SK-N-SH treated with all-trans-retinoic acid at 6 μM for 48 hours (cell line): ENCODE measurements at places on chromosomes 1 and 21.

- no peak for ATAC-seq
Observed at GRCh38 chr1:175385316-175385715, 192.7 kb upstream of the KIAA0040 start.

- ATAC-seq, result no peak
Observed at GRCh38 chr1:183892351-183892793, 87.5 kb downstream of the RGL1 start.

DNA sequence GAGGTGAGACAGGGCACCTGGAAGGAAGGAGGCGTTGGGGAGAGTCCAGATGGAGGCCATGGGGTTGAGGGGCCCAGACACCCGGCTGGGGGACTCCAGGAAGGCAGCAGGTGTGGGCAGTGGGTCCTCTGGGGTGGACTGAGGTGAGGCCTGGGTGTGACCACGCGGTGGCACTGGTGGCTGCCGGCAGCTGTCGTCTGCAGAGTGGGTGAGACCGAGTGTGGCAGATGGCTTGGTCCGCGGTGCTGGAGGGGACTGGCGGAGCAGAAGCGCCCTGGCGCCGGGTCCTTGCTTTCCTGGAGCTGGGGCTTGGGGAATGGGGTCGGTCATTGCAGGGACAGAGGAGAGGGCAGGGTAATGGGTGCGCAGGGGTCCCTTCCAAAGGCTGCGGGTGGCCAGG lies 12.5 kb downstream of the AGRN start:
- peak; percentile 25 for ATAC-seq

GRCh38 chr1:65431111-65431705 lies 10.7 kb downstream of the LEPR start:
- ATAC-seq, result peak; percentile 67; the same call in 2 of the 3 replicates

DNA sequence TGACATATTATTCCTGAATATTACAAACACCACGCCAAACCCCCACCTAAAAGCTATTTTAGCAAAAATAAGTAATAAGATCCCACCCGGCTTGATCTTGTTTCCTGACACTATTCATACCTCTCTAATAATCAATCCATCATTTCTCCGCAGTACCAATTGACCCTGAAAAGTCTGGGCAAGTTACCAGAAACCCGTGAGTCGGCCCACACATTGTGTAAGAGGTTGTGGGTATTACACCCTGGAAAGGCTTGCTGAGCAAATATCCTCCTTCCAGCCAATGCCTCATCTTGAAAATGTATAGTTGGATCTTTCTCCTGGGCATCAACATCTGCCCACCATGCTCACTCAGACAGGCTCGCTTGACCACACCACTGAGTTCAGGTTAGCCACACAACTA lies 451.0 kb downstream of the TTLL7 start:
- no peak for ATAC-seq

- no peak for ATAC-seq
Observed at GRCh38 chr1:197976368-197976767, 59.2 kb downstream of the LHX9 start.

- ATAC-seq, result no peak
Observed at GRCh38 chr1:227869851-227870305, 54.4 kb downstream of the PRSS38 start.

- no peak for ATAC-seq
Observed at GRCh38 chr1:193614817-193615216, 428.4 kb upstream of the B3GALT2 start.

DNA sequence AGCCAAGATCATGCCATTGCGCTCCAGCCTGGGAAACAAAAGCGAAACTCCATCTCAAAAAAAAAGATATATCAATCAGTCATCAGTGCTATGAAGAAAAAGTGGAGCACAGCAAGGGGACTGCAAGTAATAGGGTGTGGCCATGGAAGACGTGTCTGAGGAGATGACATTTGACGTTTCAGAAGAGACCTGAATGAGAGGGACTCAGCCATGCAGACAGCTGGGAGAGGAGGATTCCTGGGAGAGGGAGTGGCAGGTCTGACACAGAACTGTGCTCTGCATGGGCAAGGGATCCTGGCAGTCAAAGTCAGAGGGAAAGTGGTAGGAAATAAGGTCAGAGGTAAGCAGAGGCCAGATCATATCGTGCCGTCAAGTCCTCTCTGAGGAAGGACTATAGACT lies 3.3 kb downstream of the LAX1 start:
- no peak for ATAC-seq

DNA sequence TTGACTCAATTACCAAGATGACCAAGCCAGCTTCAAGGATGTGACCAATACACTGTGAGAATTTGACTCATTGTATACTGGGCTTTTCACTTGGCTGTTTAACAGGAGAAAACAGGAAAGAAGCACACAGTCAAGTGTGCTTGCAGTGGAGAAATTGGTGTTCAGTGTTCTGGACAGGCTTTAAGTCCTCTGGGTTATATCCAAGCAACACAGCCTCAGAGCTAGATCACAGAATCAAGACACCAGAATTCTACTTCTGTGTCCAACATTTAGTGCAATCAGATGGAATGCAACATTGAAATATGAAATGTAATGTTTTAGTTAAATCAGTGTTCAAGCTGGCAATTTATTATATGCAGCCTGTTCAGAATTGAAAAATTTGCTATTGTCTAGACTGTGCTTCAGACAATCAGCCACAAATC lies 694.4 kb downstream of the LTN1 start:
- ATAC-seq, result no peak

DNA sequence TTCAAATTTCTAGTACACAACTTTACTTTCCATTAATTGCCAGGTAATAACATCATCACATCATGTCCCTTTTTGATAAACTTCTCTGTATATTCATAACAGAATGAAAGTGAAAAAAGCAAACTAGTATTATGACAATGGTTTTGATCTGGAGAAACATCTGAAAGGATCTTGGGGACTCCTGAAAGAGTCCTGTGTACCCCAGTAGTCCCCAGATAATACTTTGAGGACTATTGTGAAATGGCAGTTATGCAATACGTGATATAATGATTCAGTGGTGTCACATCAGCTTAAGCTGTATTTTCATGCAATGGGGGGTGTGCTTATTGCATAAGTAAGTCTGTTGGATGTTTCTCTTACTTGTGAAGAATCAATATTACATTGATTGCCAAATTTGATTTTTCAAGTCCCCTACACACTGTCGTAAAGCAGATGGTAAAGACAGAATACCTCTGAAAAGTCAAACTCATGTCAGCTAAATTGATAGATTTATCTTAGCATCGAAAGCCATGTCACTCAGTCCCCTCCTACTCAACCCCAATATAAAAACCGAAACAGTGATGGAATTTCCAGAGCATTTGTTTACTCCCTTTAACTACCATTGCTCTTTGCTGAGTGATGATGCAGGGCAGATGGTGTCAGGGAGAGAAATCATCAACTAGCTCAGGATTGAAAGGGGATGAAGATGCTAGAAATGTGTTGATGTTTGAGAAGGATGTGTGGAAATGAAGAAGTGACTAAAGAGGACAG lies 146.7 kb upstream of the C1orf105 start:
- no peak for ATAC-seq

GRCh38 chr1:215631489-215631888 lies 64.4 kb downstream of the KCTD3 start:
- ATAC-seq, result peak; percentile 65

- ATAC-seq, result peak; percentile 38
Observed at GRCh38 chr1:241999026-241999425, at the start of gene MAP1LC3C. MAP1LC3C (minus strand) TSS chr1:241999098; CDS start chr1:241999008, 90 bp downstream.

DNA sequence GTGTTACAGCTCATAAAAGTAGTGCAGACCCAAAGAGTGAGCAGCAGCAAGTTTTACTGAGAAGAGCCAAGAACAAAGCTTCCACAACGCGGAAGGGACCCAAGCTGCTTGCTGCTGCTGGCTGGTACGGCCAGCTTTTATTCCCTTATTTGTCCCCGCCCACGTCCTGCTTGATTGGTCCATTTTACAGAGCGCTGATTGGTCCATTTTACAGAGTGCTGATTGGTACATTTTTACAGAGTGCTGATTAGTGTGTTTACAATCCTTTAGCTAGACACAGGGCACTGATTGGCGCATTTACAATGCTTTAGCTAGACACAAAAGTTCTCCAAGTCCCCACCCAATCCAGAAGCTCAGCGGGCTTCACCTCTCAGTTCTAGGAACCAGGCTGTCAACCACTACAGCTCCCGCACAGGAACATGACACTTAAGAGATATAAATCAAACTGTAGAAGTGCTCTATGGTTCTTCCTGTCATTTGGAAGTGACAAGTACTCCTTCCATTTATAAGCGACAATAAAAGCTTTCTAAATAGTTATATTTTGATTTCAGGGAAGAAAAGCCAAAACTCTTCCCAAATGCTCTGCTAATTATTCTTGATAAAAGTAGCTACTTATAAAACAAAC lies 28.5 kb downstream of the RNF115 start:
- ATAC-seq, result no peak

- peak; percentile 92 for ATAC-seq
Observed at GRCh38 chr1:93221913-93222312, 41.4 kb downstream of the CCDC18 start.

DNA sequence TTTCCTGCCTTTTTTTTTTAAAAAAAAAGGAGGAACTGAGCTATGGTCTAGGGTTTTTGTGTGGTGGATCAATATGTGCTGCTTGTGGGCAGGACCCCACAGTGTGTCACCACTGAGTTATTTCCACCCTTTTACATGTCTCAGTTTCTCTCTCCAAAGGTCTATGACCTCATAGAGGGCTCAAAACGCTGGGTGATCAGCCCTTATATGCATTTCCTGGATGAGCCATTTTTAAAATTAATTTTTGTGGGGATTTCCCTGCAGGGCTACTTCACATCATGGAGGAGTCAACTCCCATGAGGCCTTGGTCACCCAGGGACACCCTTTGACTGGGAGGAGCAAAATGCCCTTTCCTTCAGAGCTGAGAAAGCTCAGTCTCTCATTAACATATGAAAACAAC lies 20.7 kb upstream of the HAO2 start:
- ATAC-seq, result no peak

- no peak for ATAC-seq
Observed at GRCh38 chr1:44419901-44420300, 14.8 kb downstream of the RNF220 start.

- no peak for ATAC-seq
Observed at GRCh38 chr1:43968348-43968948, 1.4 kb upstream of the DPH2 start.

GRCh38 chr21:27339902-27340301 lies 373.0 kb upstream of the ADAMTS5 start:
- no peak for ATAC-seq

DNA sequence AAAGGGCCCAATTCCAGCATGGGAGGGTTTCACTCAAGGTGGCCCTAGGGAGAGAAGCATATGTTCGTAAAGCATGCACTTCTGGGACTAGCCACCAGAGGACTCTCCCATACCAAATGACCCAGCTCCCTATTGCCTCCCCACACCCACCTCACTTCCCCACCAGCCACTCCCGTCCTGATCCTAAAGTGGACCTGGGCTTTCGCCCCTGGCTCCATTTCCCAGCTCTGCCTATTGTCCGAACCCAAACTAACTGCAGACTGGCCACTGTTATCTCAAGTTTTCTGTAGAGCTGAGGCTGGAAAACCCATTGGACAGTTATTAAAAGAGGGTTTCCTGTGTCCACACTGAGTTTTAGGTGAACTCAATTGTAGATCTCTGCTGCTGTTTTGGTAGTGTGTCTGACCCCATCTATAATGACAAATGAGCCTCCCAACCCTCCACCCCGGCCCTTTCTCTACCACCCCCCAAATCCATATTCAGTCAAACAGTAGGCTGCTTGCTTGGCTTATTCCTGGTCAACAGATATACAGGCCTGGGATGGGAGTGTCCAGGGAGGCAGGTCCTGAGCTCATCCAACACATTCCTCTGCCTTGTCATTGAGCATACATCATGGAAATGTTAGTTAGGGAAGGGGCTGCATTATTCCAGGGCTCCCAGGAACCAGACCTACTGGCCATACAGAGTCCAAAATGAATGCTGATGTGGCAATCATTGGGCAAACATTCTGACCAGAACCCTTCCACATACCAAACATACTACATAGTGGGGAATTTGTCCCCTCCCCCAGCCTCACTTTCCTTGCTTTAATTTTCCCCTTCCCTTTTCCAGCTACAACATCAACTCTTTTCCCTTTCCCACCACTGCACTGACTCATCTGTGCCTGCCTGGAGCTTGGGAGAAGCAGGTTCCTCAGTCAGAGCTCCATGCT lies 59.2 kb downstream of the ABCA4 start:
- peak; percentile 97 for ATAC-seq

- no peak for ATAC-seq
Observed at GRCh38 chr21:42406201-42406621, 2.5 kb downstream of the UBASH3A start.

- ATAC-seq, result no peak; the same call in 2 of the 3 replicates
Observed at GRCh38 chr1:232873412-232873811, 68.2 kb downstream of the MAP10 start.

DNA sequence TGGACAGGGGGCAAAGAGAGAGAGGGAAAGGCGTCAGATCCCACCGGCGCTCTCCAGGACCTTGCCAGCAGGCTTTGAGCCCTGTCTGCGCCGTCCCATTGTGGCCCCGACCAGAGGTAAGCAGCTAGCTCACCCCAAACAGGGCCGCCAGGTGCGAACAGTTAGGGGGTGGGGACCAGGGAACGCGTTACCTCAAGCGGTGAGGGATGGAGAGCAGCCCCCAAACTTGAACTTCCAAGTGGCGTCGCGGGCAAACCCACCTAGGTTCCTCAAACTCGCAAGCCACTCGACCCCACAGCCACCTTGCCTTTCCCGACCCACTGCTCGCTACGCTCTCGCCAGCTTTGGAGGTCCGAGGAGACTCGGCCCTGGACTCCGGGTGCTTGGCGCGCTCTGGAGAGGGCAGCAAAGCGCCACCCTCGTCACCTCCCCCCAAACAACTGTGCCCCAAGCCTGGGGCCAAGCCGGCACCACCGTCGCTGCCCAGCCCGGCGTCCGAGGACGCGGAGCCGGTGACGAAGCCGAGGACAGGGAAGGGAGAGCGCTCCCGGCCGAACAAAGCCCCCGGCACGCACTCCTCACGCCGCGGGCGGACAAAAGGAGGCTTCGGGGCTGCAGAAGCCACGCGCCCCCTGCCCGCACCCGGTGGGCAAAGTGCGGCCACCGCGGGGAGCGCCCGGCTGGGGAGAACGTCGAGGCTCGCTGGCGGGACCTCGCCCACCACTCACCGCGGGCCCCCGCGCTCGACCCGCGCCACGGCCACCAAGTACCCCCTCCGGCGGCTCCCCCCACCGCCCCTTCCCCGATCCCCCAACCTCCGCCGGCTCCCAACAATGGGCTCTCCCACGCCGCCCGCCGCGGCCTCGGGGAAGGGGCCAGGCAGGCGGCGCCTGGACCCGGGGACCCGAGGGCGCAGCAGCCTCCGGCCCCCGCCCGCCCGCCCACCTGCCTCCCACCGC lies 976 bp downstream of the SSBP3 start:
- peak; percentile 16 for ATAC-seq

GRCh38 chr1:21217812-21218596 lies 41.3 kb upstream of the EIF4G3 start:
- ATAC-seq, result peak; percentile 80
